ENCODE measurements at places on chromosomes 16 and 17.

- DNase-seq: no peak
These were observed 899 bp downstream of the ACE start for GRCh38 chr17:63477480-63478440.

GRCh38 chr17:76659928-76660655, 16.5 kb upstream of the ST6GALNAC1 start:
- DNase-seq: no peak

DNA sequence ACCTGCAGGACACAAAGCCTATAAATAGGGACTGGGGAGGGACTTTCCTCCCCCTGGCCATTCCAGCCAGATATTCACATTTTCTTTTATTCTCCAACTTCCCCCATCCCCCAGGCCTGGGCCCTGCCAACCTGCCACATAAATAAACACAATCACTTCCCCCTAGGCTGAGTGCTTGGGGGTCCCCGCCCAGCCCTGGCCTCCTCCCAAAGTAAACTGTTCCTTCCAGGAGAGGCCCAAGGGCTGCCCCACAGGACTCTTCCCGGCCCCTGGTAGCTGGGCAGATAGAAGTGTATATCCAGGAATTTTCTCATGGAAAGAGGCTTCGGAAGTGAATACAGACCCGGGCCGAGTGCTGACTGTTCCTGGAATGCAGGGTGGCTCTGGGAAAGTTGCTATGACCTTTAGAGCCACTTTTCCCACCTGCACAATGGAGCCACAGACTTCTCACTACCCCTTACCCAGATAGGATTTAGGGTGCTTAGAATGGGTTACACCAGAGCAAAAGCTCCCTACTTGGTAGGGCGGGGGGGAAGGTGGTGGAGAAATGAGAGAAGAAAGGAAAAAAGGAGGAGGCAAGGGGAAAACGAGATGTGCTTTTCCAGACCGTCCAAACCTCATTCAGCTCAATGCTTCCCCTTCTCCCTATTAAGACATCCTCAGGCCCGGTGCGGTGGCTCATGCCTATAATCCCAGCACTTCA, 8.5 kb downstream of the CSF3 start:
- DNase-seq: no peak

DNA sequence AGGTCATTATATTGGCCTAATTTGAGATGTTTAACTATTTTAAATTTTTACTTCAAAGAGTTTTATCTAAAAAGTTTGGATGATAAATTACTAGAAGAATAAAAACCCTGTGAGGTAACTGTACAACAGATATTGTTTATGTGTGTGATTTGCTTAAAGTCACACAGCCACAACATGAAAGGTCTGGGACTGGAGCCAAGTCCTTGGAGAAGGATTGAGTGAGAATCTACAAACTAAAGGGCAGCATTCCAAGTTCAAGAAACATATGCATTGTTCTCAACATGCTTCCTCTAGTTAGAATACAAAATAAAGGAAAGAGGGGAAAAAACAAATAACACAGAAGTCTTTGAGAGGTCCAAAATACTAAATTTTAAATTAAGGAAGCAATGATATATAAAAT, 131.5 kb upstream of the MON1B start:
- no peak for DNase-seq

GRCh38 chr16:49620869-49621240, 235.1 kb downstream of the ZNF423 start:
- no peak for DNase-seq

DNA sequence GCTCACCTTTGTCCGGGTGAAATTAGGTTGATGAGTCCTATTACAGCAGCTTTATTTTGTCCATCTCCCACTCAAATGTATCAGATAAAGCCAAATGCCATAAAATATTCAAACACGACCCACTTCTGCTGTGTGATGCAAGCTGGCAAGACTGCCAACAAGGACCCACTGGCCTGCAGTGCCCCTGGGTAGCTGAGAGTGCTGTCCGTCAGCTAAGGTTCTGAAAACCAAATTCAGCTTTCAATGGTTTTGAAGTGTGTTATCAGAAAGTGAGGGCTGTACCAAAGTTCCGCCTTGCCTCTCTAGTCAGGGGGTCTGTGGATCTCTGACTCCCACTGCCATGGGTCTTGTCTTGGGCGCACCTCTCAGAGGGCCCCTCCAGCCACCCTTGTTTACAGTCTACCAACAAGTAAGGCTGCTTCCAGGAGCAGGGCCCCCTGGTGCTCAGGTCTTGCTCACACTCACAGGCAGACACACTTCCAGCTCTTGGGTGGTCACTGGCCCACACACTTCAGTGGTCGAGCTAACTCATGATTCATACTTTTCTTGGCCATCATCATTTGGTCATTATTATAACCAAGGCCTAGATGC, 10.5 kb upstream of the CCDC182 start:
- DNase-seq: no peak

- no peak for DNase-seq
These were observed 15.0 kb upstream of the SLC6A2 start for GRCh38 chr16:55640701-55641327.

GRCh38 chr16:74521691-74522090, 85.2 kb downstream of the GLG1 start:
- no peak for DNase-seq

DNA sequence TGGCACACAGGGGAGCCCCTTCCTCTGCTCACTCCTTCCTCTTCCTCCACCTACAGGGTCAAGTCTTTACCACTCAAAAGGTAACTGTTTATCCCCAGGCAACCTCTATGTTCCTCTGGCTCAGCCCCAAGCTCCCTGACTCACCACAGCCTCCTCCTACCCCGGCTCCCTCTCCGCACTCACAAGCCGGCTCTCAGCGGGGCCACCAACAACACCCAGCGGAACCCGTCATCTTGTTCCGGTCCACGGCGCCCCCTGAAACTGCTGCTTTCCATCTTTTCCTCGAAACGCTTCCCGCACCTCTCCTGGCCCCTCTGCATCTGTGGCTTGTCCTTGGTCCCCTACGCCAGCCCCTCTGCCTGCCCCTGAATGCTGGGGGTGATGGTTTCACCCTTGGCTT, 58.4 kb downstream of the NXN start:
- no peak for DNase-seq
